ENCODE measurements at places on chromosomes 6 and 20.
A peak's percentile ranks its signal among the peaks of the same experiment; 100 is the strongest.

- no peak for DNase-seq
Measured at GRCh38 chr6:99151634-99152346, 197.7 kb downstream of the FAXC start.

DNA sequence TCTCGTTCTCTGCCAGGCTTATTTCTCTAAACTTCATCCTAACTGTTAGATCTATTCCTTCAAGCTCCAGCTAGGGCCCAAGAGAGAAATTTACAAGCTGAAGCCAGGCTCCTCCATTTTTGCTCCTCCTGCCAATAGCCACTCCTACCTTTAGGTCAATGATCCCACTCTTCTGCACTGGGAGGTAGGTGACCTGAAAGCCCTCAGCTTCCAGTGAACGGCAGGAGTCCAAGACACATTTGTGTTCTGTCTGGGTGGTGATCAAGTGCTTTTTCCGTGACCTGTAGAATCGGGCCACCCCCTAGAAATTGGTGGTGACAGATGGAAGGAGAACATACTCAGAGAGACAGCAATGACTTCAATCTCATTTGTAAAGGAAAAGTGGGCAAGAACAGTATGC is 8.9 kb downstream of the NFS1 start:
- DNase-seq, result no peak

- DNase-seq, result no peak
Measured at GRCh38 chr20:11926292-11926998, 8.8 kb downstream of the BTBD3 start.

DNA sequence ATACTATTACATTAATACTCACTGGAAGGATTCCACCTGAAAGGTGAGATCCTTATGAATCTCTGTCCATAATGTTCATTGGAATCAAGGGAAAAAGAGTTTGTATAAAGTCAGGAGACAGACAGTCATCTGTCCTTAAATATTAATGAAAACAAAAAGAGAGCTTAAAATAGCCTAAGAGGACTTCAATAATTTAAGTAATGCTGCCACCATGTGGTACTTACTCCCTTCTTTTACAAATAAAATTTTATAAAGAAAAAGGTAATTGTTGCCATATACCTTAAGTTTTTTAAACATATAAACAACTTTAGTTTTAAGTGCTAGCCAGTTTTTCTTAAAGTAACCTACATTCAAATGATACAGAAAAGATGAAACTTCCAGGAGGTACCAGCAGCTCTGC is 5.1 kb downstream of the BLOC1S5 start:
- DNase-seq, result no peak

- no peak for DNase-seq
Measured at GRCh38 chr6:8282380-8282779, 153.0 kb downstream of the SLC35B3 start.

GRCh38 chr6:125738276-125738675 is 11.2 kb upstream of the HEY2 start:
- DNase-seq, result no peak

- DNase-seq, result no peak
Measured at GRCh38 chr20:57676589-57677583, 32.9 kb downstream of the PMEPA1 start.

GRCh38 chr6:136524936-136525413 is 25.2 kb downstream of the MAP7 start:
- DNase-seq, result no peak

GRCh38 chr6:143963158-143963919 is 44.7 kb downstream of the PLAGL1 start:
- DNase-seq, result no peak

- DNase-seq, result no peak
Measured at GRCh38 chr6:117520603-117521395, 38.3 kb downstream of the DCBLD1 start.

DNA sequence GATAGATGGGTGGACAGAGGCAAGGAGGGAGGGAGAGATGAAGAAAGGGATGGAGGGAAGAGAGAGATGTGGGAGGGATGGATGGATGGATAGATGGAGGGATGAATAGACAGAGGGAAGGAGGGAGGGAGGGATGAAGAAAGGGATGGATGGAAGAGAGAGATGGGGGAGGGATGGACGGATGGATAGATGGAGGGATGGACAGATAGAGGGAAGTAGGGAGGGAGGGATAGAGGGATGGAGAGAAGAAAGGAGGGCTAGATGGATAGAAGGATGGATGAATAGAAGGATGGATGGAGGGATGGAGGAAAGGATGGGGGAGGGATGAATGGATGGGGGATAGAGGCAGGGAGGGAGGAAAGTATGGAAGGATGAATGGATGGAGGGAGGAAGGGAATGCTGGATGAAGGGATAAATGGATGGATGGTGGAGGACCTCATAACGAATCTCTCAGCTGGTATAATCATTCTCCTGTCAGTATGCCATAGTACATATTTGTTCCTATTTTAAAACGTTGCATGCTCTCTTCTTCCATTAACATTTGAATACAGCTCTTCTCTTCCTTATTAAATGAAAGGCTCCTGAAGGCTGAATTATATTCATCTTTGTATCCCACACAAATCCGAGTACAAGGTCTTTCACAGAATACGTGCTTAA is 136.4 kb downstream of the HIVEP2 start:
- DNase-seq, result no peak

DNA sequence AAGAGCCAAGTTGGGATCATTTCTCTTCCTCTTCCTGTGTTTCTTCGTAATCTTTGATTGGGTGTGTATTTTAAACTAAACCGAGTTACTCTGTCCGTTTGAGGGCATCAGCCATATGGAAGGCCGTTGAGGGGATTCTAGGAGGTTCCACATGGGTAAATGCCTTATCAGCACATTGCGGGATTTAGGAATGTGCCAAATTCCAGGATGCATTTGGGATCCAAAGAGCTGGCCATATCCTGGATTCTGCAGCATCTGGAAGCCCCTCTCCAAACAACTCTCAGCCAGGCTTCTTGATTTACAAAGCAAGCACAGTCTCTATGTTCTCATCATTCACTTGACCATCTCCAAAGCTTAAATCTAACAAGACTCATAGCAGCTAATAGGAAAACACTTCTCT is 67.6 kb upstream of the RIN2 start:
- peak; percentile 17 for DNase-seq

DNA sequence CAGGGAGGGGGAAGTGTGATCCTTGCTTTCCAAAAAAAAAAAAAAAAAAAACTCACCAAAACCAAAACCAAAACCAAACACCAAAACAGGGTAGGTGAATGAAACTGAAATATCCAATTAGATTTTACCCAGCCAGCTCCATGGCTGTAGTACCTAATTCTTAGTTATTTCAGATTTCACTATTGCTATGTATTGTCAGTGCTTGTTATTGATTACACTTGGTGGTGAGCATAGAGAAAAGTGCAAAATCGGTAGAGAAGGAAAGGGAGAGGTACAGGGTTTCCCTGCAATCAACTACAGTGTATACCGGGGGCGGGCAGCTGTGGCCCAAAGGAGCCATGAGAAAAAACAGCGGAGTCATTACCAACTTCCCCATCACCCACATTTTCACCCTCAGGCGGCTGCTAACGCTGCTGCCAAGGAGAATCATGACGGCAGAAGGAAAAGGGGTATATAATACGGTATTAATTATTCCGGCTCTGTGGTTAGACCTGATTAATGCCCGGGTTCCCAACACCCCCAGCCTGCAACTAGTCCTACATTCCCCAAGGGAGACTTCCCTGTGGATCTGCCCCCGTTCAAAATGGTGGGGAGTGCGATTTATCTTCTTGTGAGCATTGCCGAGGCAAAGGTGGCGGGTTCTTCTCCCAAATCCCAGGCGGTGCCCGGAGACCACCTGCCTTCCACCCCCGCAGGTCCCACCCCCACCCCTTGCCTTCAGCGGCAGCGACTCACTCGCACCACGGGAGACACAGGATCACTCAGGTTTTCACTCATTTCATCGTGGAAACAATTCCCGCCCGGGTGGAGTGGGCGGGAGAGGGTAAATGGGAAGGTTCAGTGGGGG is at the start of gene C6orf62:
Gene C6orf62 (minus strand): TSS at position 30 of the 847 bp plus-strand sequence. CDS start 486 bp downstream, outside the sequence.
- DNase-seq, result no peak

Data from left forelimb (tissue), 1 donor.